ENCODE measurements at places on chromosomes 16 and 17.

DNA sequence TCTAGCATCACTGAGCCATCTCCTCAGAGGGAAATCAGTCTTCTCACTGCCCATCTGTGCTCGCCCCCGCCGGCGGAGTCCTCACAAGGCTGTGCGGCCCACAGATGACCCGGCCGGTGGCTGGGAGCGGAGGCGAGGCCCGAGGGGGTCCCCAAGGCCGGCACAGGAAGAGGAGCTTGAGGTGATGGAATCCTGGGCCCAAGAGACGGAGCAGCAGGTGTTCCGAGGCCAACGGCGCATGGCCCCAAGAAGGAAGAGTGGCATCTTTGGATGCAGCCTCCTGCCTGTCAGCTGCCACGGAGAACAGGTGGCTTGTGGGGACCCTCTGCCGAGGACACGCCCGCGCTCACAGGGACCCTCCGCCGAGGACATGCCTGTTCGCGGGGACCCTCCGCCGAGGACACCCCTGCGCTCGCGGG lies 72.7 kb upstream of the GNG13 start:
- no peak for DNase-seq

- peak; percentile 83 for DNase-seq
These were observed 107.1 kb downstream of the AMFR start for GRCh38 chr16:56317998-56318826.

GRCh38 chr16:2785101-2785991 lies 2.0 kb downstream of the PRSS33 start:
- DNase-seq: no peak

DNA sequence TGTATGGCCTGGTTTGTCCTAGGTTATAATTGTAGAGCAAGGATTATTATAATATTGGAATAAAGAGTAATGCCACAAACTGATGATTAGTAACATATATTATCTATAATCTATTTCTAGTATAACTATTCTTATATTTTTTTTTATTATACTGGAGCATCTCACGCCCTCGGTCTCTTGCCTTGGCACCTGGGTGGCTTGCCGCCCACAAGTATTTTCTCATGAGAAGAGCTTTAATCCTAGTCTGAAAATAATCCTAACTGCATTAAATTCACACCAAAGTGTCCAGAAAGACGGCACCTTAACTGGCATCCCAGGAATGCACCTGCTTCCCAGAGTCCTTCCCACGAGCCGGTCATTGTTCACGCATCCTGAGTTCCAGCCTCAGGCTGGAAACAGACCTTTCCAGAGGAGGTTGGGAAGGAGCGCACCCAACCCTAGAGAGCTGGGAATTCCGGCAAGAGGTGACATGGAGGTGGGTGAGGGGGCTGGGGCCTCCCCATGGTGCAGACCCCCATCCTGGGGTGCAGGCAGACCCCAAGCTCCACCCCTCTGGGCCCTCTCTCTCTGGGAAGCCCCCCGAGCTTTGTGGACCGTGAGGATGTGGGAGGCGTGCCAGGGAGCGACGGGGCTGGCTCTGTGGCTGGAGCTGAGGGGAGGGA lies 15.9 kb downstream of the CHMP1A start:
- no peak for DNase-seq

DNA sequence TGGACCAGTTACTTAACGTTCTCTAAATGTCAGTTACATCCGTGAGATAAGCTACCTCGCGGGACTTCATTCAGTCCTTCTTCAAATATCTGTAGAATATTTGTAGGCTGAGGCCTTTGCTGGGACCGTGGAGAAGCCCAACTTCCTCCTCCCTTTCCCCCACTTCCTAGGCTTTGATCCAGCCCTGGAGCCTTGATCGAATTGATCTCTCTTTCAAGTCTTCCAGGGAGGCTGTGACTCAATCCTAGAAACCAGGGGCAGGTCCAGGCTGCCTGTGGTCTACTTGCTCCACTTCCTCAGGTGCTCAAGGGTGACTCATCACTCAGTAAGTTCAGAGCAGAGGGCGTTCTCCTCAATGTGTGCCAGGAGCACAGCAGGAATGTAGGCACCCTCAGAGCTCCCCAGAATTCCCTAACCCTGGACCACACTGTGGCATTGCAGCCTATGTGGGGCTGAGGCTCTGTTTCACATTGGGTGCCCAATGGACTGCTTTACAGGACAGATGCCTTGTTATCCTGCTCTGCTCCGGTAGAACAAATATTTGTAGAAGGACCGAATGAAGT lies 11.2 kb upstream of the CEP20 start:
- no peak for DNase-seq

DNA sequence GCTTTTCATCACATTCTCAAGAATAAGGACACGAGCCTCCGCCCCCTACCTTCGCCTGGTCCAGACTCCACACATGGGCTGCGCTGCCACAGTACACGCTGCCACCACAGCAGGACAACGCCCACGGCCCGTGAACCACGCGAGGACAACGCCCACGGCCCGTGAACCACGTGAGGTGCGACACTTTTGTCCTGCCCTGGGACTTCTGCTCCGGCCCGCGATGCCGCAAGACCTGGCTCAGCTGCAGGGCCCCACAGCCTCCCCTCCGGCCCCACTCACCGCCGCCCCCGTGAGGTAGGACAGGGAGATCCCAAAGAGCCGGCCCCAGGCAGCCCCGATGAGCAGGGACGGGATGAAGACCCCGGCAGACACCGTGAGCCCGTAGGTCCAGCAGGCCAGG lies 5.9 kb upstream of the CCDC154 start:
- no peak for DNase-seq

GRCh38 chr16:57745768-57746167 lies 10.2 kb downstream of the KATNB1 start:
- DNase-seq: no peak

GRCh38 chr16:706189-707061 lies 824 bp upstream of the FBXL16 start:
- DNase-seq: no peak

GRCh38 chr16:15592324-15592723 lies 50.6 kb downstream of the MARF1 start:
- no peak for DNase-seq

GRCh38 chr17:3535253-3535995 lies 22.2 kb downstream of the TRPV3 start:
- peak; percentile 70 for DNase-seq

DNA sequence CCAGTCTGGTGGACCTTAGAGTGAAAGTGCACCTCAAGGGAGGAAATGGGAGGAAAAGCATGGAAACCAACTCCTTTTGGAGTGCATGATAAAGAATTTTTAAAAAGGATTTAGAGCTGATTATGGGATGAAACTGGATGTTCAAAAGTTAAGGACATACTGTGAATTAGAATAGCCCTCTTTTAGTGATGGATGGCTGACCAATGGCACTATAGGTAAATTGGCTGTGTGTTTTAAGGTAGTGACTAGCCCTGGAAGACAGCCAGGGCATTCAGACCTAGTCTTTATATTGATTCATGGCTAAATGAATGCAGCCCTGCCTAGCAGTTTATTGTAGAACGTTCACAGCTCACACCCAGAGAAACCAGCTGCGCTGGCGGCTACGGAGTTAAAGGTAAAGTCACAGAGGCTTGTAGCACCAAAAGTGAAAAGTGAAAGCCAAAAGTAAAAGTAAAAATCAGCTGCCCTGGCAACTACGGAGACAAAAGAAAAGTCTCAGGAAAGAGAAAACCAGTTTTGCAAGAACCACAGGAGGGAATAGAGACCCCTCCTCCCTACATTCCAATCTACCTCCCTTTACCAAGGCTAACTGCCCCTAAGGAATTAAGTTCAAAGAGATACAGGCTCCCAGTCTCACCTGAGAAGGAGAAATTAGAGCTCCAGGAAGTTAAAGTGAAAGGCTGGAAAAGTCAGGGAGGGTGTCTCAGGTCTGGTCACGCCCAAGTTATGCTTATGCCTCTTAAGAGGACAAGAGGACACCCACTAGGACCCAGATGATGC lies 21.8 kb downstream of the ACSM1 start:
- DNase-seq: no peak

- no peak for DNase-seq
These were observed 144.0 kb downstream of the SOCS1 start for GRCh38 chr16:11111856-11112634.

DNA sequence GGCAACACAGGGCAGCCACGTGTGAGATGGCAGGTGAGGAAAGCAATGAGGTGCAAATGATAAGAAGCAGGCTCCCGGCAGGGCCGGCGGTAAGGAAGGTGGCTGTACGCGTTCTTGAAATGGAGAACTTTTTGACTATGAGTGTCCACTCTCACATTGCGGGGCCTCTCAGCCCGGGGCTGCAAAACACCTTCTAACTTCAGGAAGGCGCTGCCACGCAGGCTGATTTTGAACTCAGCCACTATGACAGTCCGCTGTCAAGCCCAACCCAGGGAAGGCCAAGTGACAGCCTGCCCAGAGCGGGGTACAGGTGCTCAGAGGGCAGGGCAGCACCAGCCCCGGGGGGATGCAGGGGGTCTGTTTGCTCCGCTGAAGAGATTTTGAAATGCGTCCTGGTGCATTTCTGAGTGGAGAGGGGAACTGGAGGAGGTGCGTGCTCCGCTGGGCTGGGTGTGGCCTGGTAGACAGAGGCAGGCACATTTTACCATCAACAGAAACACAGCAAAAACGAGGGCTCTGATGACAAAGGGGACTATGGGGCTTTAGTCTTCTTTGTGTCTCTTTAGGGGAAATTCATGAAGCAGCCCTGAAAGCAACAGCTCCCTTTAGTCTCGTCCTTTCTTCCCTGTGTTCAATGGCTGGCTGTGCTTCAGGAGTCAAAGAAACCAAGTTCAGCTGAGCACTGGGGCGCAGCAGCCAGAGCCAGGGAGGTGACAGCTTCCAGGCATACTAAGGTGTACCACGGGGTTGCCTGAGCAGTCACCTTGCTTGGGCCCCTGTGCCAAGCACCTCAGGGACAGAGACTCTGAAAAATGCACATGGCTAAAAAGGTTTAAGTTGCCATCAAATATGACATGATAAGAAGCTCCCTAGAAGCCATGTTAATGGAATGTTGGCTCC lies 14.6 kb upstream of the SREBF1 start:
- DNase-seq: no peak

DNA sequence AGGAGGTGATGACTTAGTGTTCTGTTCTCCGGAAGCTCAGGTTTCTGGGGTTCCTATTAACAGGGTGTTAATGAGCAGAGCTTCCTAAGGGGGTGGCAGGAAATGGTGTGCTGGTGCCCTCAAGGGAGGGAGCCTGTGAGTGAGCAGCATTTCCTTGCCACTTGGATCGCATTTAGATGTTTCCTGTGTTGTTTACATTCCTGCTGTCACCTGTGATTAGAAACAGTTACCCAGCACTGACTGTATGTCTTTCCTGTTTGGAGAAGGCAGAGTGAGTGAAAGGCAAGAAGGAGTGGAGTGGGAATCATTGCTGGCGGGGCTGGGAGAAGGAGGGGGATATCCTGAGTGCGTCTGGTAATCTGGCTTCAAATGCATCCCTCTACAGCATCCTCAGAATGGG lies 214.6 kb downstream of the CCDC182 start:
- DNase-seq: no peak

- DNase-seq: no peak
These were observed 198.0 kb downstream of the RPTOR start for GRCh38 chr17:80742581-80743180.

DNA sequence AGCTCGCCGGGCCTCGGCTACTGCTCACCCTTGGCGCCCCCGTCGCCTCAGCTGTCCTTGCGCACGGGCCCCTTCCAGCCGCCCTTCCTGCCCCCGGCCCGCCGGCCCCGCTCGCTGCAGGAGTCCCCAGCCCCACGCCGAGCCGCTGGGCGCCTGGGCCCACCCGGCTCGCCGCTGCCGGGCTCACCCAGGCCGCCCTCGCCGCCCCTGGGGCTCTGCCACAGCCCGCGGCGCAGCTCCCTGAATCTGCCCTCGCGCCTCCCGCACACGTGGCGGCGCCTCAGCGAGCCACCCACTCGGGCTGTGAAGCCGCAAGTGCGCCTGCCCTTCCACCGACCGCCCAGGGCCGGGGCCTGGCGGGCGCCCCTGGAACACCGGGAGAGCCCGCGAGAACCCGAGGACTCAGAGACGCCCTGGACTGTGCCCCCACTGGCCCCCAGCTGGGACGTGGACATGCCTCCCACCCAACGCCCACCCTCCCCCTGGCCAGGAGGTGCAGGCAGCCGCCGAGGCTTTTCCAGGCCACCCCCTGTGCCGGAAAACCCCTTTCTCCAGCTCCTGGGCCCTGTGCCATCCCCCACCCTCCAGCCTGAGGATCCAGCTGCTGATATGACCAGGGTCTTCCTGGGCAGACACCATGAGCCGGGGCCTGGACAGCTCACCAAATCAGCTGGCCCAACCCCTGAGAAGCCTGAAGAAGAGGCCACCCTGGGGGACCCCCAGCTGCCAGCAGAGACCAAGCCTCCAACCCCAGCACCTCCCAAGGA lies 12.8 kb downstream of the MYO15A start:
- no peak for DNase-seq

DNA sequence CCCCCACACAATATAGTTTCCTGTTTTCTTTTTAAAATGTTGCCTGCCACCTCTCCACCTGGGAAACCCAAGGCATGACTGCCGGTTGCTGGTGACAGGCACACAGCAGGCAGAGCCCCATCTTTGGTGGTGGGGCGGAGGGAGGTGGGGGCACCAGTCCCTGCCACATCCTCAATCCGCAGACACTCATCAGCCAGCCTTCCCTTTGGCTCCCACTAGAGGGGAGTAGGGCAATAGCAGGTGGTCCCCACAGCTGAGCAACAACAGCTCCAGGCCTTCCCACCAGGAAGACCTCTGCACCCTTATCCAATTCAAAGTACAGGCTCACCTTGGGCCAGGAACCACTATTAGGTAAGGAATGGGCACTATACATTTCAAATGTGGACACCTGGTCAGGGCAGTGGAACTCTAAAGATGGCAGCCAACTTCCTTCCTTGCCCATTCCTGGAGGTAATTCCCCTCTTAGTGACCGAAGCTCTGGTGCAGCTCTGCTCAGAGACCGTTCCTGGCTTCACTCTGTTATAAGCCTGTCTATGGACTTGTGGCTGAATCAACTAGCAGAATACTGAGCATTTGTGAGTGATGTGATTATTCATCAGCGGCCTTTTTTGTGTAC lies 13.9 kb downstream of the RECQL5 start:
- no peak for DNase-seq

GRCh38 chr16:72903176-72903575 lies 144.8 kb downstream of the ZFHX3 start:
- DNase-seq: no peak

DNA sequence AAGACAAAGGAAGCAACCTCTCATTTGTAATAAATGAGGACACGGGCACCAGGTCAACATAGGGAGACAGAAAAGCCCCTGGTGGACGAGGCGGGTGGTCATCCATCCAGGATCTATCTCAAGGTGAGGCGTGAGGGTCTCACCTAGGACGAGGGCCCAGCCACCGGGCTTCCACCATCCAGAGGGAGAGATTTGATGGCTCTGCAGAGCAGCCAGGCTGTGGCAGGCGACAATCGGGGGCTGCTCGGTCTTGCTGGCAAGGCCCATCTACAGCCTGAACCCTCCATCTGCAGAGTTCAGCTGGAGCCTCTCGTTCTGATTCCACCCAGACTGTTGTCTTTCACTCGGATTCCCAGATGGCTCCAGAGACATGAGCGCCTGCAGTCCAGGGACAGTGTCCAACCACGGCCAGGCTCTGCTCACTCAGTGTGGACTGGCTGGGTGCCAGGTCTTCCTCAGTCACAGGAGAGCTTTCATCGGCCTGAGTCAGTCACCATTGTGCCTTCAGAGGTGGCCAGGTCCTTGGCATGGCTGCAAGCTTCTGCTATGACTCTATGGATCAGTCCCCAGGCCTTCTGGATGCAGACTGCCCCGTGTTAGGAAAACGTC lies 5.9 kb downstream of the LITAFD start:
- DNase-seq: peak; percentile 45

- DNase-seq: no peak
These were observed 119.9 kb downstream of the CMIP start for GRCh38 chr16:81564421-81564911.

- no peak for DNase-seq
These were observed 16.0 kb downstream of the RSL1D1 start for GRCh38 chr16:11835309-11835708.
